Stimulated activated CD4-positive, alpha-beta T cell treated with anti-CD3 and anti-CD28 coated beads, Interleukin-1b, Interleukin-23, amount 100 ng/mL, for 1 hour (primary cell): ENCODE measurements at places on chromosomes 6 and 20.

- no peak for DNase-seq
Observed at GRCh38 chr6:56827908-56828649, 126.8 kb upstream of the BEND6 start.

DNA sequence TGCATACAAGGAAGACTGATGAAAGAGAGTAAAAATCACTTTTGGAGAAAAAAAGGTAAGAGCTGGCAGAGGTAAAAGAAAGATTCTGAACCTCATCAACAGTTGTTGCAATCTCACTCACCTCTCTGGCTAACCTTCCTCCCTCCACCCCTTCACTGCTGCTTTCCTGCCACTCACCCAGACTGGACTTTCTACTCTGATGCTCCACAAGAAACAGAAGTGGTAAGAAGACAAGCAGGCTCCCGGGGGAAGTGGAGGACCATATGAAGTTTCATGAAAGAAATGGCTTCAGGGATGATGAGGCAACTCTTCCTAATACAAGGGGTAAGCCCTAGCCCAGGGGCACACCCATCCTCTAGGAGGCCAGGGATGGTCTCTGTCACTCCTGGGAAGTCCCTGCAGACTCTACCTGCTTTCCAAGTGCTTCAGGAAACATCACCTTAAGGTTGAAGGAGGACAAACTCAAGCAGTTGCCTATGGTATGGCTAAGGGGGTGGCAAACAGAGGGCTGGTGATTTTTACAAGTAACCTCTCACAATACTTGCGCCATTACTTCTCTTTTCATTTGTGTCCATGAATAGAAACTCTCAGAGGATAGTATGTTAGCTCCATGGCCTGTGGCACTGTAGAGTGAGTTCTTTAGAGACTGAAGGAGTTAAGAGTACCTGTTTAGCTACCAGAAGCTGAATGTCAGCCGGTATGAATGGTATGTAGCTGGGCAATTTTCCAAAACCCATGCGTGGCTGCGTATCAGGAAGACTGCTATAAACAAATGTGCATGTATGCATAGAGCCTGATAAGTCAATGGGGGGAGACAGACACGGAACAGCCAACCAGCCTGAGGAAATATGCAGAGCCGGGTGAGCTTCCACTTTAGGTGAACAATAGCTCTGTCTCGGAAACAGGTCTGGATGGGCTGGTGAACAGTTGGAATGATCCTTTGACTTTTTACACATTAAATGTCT, 112.0 kb downstream of the BACH2 start:
- no peak for DNase-seq

- DNase-seq = no peak
Observed at GRCh38 chr20:61619751-61620150, 367.7 kb downstream of the CDH4 start.

DNA sequence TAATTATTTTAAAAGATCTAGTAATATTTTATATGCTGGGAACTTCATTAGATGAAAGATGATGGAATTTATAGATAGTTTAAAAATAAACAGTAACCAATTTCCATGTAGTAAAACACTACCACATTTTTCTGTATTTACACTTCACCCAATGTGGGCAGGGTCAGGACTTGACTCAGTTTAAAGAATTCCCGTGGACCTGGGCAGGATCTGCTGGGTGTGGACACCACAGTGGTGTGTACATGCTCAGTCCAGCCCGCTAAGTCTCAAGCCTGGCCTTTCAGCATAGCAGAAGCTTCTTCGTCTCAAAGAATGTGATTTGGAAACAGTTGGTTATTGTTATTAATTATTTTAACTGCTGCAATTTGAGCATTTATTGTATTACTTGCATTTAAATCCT, 364.2 kb downstream of the SYNE1 start:
- DNase-seq = no peak

GRCh38 chr6:157758516-157759023, 64.5 kb upstream of the SNX9 start:
- no peak for DNase-seq

GRCh38 chr6:129567374-129567773, 142.6 kb downstream of the ARHGAP18 start:
- DNase-seq = peak; percentile 5

GRCh38 chr6:13519839-13520238, 32.4 kb upstream of the GFOD1 start:
- no peak for DNase-seq

- DNase-seq = no peak
Observed at GRCh38 chr20:33897313-33897912, 86.3 kb downstream of the CHMP4B start.

DNA sequence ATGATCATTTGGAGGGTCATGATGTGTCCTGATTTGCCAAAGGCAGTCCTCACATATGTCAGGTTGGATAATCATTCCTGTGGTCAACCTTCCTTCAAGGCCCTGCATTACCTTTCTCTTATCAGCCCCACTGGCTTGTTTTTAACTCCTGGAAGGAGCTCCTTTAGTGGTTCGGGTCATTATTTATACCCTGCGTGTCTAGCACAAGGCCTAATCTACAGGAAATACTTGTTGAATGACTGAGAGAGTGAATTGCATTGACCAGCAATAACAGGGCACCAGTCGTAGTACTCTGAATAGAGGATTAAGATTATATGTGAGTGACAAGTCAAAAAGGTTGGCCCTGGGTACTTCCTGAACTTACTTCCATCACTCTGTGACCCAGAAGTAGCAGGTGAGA, 4.5 kb downstream of the HIVEP2 start:
- no peak for DNase-seq

DNA sequence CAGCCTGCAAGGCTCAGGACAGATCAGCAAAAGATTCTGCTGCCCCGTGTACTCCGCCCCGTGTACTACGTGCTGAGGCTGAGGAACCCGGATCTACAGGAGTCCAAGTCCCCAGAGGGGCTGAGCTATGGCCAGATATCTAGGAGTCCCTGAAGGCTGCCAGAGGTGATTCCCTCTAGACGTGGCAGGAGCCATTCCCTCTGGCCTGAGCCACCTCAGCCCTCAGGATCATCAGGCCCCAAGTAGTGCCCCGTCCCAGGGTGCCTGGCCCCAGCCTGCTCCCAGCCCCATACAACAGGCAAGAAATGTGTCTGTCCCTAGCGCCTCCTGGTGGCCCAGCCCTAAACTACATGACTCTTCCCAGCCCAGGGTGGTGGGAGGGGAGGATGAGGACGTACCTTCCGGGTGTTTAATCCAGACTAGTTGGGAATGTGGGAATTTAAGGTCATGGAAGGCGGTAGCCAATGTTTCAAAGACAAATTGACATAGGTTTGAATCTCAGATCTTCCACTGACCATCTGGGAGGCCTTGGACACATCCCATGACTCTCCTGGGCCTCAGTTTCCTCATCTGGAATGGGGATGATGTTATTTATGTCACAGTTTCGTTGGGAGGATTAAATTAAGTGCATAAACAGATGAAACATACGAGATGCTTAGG, 49.4 kb upstream of the PTPN1 start:
- DNase-seq = peak; percentile 55

DNA sequence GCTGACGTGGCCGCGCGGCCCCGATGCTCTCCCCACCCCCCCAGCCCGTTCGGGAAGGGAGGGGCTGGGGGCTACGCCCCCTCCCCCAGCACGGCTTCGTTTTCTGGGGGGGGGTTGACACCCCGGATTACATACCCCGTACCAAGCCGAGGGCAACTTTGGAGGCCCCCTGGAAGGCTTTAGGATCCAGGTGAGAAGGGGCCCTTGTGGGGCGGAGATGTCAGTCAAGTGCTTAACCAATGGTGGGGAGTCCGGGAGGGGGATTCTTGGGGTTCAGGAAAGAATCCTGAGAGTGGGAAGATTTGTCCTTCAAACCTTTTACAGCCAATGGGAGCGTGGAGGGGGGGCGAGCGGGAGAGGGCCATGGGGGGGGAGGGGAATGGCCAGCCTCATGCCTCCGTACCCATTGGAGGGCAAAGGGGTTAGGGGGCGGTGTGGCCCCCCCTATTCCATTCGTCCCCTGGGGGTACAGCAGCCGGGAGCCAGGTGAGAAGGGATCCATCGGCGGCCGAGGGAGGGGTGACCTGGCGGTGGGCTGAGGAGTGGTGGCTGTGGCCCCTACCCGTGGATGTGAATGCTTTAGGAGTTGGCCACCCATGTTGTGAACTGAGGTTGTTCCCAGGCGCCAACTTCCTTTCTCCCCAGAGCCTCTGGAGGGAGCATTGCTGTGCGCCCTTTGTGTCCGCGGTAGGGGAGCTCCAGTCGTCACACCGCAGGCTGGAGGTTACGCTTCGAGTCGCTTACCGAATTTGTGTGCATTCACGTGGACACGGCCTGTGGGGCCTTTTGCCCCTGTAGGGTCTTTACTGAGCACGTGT, 682 bp downstream of the BRD2 start:
- DNase-seq = no peak

- no peak for DNase-seq
Observed at GRCh38 chr6:32427218-32427617, 12.5 kb upstream of the HLA-DRA start.

DNA sequence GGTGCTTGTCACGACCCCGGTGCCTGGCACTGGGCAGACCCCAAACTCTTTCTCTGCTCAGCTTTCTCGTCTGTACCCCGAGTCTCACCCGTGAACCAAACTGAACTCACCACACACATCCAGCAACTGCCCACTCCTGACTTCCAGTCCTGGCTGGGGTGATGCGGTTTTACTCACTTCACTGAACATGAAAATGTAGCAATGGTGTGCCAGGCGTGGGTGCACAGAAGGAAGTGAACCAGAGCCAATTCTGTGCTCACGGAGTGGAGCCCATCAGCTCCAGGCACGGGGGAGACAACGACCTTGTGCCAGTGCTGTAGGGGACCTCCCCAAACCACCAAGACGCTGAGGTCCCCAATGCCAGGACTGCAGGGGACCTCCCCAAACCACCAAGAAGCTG, 78.7 kb upstream of the AFDN start:
- DNase-seq = no peak

DNA sequence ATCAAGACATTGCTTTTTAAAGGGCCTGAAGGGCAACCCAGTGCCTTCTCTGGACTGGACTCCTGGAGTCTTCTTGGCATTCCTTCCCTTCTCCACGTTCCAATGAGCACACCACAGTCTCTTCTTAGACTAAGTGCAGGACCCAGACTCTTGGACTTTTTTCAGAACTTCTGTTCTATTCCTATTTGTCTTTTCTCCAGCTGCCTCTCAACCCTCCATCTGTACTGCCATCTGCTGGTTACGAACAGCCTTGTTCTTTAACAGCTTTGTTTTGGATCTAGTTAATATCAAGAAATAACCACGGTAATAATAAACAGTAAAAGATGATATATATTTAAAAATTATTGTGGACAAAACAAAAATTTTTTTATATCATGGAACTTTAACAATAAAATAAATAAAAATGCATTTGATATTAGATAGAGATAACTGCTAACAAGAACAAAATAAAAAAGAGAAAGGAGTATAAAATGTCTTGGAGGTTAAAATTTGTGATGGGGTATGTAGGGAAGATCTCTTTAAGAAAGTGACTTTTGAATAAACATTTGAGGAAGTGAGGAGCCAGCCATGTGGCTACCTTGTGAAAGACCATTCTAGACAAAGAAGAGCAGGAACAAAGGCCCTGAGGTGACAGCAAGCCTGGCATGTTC, 105.1 kb upstream of the HCRTR2 start:
- DNase-seq = no peak

GRCh38 chr6:45323656-45324224, 4.4 kb upstream of the RUNX2 start:
- no peak for DNase-seq

- no peak for DNase-seq
Observed at GRCh38 chr20:43909720-43910119, 4.9 kb upstream of the TOX2 start.

DNA sequence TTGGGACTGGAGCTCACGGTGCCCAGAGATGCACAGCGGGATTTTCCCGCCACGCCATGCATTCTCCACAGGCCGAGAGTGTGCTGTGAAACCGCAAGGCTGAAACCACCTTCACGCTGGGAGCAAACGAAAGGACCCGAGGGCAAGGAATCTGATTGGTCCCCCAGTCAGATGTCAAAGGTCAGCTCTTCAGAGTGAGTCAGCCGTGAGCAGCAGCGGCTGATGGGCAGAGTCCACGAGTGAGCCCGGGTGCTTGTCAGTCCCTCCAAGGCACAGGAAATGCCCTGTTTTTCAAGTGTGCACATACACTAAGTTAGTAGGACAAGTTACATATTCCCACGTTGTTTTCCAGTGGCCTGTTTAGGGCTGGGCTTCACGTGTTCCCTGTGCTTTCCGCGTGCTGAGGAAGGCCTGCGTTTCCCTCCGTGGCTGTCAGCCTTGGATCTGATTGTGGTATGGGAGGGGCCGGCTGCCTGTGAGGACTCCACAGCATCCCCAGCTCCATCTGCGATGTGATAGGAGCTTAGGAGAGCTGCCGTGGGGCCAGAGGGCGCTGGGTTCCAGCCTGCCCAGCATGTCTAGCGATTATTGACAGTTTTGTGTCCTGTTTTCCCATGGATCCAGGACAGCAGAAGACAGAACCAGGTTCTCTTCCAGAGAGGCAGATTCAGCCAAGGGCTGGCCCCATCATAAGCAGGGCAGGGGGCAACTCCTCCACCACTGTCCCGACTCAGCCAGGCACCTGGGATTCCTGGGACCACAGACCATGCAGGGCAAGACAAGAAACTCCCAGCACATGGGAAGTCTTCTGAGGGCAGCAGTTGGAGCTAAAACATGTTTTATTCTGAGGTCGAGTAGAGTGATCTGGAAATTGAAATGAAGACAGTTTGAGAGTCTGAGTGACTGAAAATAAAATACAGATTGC, 38.2 kb upstream of the FRMD1 start:
- no peak for DNase-seq

- DNase-seq = no peak
Observed at GRCh38 chr6:33419580-33420490, at the start of gene SYNGAP1. TSS of gene SYNGAP1 (plus strand) at chr6:33420065. CDS start at chr6:33420265, 200 bp downstream.
